ENCODE measurements at places on chromosomes 12 and 14.

GRCh38 chr14:51513933-51514332 lies 137.8 kb upstream of the FRMD6 start:
- DNase-seq: no peak

- DNase-seq: no peak
These were observed 103.8 kb downstream of the DAD1 start for GRCh38 chr14:22485178-22485577.

DNA sequence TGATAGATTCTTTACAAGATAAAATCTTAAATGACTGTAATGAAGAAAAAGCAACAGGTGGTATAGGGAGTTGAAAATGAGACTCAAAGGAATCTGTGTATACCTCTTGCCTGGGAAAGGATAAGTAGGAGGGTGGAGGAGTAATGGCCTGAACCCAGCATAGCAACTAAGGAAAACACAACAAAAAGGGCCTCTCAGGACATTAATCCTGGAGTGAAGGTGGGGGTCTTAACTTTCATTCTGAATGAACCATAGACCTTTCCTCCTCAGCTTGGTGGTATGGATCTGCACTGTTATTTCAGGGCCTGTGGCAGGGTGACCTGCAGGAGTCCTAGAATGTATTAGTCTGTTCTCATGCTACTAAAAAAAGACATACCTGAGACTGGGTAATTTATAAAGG lies 185.6 kb downstream of the AKAP6 start:
- DNase-seq: no peak

DNA sequence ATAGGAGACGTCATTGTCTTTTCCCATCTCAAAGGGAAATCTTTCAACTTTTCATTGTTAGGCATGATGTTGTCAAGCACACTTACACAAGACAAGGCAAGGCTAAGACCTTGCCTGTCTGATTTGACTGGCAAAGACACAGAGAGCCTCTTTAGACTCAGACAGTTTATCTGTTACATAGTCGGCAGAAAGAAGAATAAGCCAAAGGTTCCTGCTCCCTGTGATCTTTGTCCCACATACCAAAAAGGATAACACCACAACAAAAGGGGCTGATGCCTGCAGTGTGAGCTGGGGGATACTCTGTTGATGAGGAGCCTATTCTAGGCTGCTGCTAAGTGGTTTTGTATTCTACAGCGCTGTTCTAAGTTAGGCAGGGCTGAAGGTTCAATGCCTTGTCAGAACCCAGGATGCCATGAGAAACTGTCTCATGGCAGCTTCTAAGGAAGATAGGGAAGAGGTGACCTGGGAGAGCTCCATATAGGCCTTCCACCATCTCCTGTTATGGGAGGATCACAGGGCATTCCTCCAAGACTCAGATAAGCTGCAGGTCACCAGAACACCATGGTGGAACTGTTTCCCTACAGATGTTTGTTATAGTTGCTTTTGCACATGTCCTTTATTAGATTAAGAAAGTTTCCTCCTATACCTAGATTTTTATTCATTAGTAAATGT lies 12.7 kb downstream of the ERC1 start:
- DNase-seq: no peak

DNA sequence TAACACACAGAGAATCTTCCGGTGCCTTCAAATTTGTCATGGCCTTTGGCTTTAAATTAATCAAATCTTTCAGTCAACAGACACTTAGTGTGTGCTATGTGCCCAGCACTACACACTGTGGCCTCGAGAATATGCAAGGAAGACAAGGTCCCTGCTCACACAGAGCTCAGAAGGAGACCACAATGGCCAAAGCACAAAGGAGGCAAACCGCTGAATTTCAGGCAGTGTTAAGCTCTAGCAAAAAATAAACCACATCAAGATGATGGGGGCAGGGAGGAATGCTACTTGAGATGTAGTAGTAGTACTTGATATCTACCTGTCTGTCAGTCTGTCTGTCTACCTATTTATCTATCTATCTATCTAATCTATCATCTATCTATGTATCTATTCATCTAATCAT lies 227.9 kb downstream of the TMEM132D start:
- no peak for DNase-seq

GRCh38 chr14:41362139-41362538 lies 244.5 kb upstream of the LRFN5 start:
- DNase-seq: no peak

DNA sequence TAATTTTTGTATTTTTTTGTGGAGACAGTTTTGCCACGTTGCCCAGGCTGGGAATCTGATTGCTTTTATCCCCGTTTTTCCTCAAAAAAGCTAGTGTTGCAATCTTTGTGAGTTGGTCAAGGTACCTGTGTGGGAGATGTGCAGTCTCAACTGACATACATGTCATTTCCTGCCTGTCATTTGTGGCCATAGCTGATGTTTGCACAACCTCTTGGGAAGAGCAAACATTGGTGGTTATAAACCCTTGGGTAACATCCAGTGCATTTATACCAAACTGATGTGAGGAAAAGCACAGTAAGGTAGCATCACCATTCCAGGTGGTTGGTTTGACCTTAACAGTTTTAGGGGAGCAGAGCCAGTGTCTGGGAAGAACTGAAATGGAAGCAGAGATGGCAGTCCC lies 54.7 kb downstream of the ATG14 start:
- DNase-seq: no peak
